ENCODE measurements at places on chromosomes 4 and X. TPM values are rescaled to one million over a fixed set of nuclear protein-coding genes. Genes with fewer than 3 reads are reported as not detected.

The TMSB15C gene
- total RNA-seq = 1.3 TPM

The RTL9 gene
- total RNA-seq = 0.13 TPM

The PABPC4L gene
- 0.26 TPM for total RNA-seq

The OTC gene
- not detected for total RNA-seq

The NEUROG2 gene
- total RNA-seq = not detected
